ENCODE measurements at places on chromosomes 12 and 14.
A peak's percentile ranks its signal among the peaks of the same experiment; 100 is the strongest.

GRCh38 chr14:55450539-55450938, 10.1 kb upstream of the TBPL2 start:
- H3K4me1 ChIP-seq: peaks cover 21% of the 10 kb centered on the region
- DNase-seq: no peak
- H3K36me3 ChIP-seq: no peaks in the 10 kb centered on the region
- no peak overlapping the region for H3K27ac ChIP-seq

GRCh38 chr14:102363182-102363943, 622 bp downstream of the TECPR2 start:
- H3K36me3 ChIP-seq: peaks cover 8% of the 10 kb centered on the region
- peaks cover 22% of the 10 kb centered on the region for H3K4me1 ChIP-seq
- peak overlapping the region; percentile 94 for H3K4me3 ChIP-seq
- DNase-seq: peak; percentile 11
- H3K27me3 ChIP-seq: no peaks in the 10 kb centered on the region

GRCh38 chr14:59465316-59466135, at the start of gene GPR135:
Gene GPR135, minus strand, starts transcription at chr14:59465380. Its CDS starts 154 bp downstream, at chr14:59465226.
- H3K27me3 ChIP-seq: peaks cover 32% of the 10 kb centered on the region
- H3K27ac ChIP-seq: no peak within 1 kb of the TSS
- peaks cover 8% of the 10 kb centered on the region for H3K36me3 ChIP-seq
- H3K4me3 ChIP-seq: peak within 1 kb of the TSS; percentile 74
- H3K4me1 ChIP-seq: peaks cover 20% of the 10 kb centered on the region
- DNase-seq: no peak

- peaks cover 87% of the 10 kb centered on the region for H3K4me1 ChIP-seq
- DNase-seq: no peak
- no peaks in the 10 kb centered on the region for H3K36me3 ChIP-seq
- no peak overlapping the region for H3K27ac ChIP-seq
- no peaks in the 10 kb centered on the region for H3K27me3 ChIP-seq
- no peak overlapping the region for H3K4me3 ChIP-seq
These were observed 21.8 kb upstream of the PCNX1 start for GRCh38 chr14:70885343-70886022.

DNA sequence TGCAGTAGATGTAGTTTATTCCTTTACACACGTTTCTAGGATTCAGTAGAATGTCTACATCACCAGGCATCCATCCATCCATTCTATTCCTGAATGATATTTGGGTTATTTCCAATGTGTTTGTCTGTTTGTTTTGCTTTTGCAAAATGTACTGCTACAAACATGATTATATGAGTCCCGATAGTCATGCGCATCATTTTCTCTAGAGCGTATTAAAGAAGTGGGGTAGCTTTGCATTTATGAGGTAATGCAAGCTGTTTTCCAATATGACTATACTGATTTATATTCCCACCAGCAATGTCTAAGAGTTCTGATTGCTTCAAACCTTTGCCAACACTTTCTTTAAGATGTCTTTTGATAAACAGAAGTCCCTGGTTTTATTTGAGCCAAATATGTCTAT, 253.2 kb downstream of the NOVA1 start:
- no peak for DNase-seq
- no peaks in the 10 kb centered on the region for H3K4me1 ChIP-seq

DNA sequence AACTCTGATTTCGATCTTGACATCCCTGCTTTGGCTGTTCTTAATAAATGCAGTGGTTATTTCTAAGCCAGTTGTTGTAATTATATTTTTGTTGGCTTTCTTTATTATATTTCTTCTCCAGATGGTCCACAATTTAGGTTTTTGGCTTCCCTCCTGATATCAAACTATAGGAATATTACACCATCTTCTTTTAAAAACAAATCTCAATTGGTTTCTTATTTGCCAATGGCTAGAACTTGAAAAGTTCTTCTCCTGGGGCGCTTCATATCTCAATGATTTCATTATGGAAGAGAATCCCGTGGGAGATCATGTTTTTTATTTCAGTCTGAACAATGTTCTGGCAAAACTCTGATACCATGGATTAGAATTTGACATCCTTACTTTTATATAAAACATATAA, 292.3 kb downstream of the FLRT2 start:
- H3K27ac ChIP-seq: no peak overlapping the region
- DNase-seq: no peak
- H3K4me3 ChIP-seq: no peak overlapping the region
- H3K36me3 ChIP-seq: no peaks in the 10 kb centered on the region

GRCh38 chr12:65845751-65846537, 21.7 kb downstream of the HMGA2 start:
- no peak overlapping the region for H3K4me3 ChIP-seq
- no peak for DNase-seq
- H3K27me3 ChIP-seq: no peaks in the 10 kb centered on the region
- H3K36me3 ChIP-seq: no peaks in the 10 kb centered on the region
- no peaks in the 10 kb centered on the region for H3K4me1 ChIP-seq
- H3K27ac ChIP-seq: no peak overlapping the region

DNA sequence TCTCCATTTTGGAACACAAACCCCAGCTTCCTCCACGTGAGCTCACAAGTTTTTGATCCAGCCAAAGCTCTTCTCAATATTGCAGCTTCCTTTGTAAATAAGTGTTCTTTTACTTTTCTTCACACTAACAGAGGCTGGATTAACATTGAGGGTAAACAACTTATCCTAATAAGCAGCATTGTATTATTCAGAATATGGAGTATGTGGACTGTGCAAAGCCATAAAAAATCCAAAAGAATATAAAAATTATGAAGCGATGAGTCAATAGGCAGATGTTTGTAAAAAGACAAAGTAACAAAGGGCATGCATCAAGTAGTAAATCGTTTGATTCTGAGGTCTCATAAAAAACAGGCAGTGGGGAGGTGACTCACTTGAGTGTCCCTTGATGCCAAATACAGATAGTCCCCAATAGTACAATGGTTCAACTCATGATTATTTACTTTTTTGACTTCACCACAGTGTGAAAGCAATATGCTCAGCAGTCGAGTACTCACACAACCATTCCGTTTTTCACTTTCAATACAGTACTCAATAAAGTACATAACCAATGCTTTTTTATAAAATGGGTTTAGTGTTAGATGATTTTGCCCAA, 23.1 kb upstream of the KCNK10 start:
- no peaks in the 10 kb centered on the region for H3K4me1 ChIP-seq
- no peaks in the 10 kb centered on the region for H3K36me3 ChIP-seq
- DNase-seq: no peak
- H3K27me3 ChIP-seq: no peaks in the 10 kb centered on the region

DNA sequence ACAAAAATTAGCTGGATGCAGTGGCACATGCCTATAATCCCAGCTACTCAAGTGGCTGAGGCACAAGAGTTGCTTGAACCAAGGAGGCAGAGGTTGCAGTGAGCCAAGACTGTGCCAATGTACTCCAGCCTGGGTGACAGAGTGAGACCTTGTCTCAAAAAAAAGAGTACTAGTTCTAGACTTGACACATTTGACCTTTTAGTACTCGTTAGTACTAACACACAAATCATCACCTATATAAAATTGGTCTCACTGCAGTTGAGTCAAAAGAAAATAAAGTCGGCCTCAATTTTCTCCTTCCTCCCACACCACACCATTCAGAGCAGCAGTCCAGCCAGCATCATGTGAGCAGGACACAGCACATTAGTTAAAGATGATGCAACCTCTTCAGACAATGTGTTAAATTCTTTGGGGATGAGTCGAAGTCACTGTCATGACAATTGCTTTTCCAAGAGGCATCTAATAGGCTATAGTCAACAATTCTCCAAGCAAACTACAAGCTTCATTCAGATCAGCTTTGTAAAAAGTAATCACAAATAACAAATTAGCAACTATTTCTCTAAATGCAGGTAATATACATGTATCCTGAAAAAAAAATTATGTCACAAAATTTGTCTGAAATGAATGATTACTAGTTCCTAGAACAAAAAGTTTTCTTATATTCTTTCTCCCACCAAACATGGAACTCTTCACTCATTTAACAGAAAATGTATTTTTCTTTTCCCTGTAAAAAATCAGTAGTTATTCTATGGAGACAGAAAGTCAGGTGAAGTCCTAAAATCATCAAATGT, 55.6 kb downstream of the CLIP1 start:
- peak; percentile 13 for DNase-seq
- H3K27me3 ChIP-seq: no peaks in the 10 kb centered on the region
- no peak overlapping the region for H3K27ac ChIP-seq
- no peak overlapping the region for H3K4me3 ChIP-seq

GRCh38 chr12:28814246-28814645, 334.8 kb upstream of the FAR2 start:
- no peaks in the 10 kb centered on the region for H3K4me1 ChIP-seq
- H3K36me3 ChIP-seq: no peaks in the 10 kb centered on the region
- H3K27me3 ChIP-seq: no peaks in the 10 kb centered on the region
- no peak for DNase-seq
- H3K4me3 ChIP-seq: no peak overlapping the region

DNA sequence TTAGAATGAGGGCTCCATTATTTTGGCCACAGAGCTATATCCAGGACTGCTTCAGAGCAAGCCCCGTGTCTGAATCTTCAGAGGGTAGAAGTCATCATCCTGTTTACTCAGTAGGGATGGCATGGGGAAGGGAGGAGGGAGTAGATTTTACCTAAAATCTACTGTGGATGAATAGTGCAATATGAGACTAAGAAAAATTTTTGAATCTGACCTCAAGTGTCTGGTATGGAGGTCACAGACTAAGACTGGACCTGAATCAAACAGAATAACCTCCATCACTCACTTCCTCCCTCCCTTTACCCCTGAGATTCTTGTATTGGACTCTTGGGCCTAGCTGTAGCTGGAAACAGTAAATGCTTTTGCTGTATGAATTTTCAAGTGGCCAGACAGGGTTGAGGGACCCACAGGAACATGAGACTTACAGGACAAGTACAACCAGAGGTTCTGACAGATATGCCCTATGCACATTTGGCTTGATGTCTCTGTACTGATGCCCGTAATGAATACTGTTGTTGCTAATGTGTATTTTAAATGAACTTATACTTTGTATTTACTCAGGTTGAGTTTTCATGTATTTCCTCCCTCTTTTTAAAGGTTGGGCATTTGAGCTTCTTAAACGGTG, 78.5 kb downstream of the CCDC91 start:
- DNase-seq: no peak
- no peak overlapping the region for H3K27ac ChIP-seq
- no peaks in the 10 kb centered on the region for H3K27me3 ChIP-seq
- no peak overlapping the region for H3K4me3 ChIP-seq

GRCh38 chr12:50727466-50727865, 36.4 kb upstream of the ATF1 start:
- H3K36me3 ChIP-seq: peaks cover 100% of the 10 kb centered on the region
- H3K27me3 ChIP-seq: no peaks in the 10 kb centered on the region
- H3K4me1 ChIP-seq: no peaks in the 10 kb centered on the region
- DNase-seq: no peak

GRCh38 chr14:101456246-101457175, 104.8 kb upstream of the DIO3 start:
- no peak for DNase-seq
- no peak overlapping the region for H3K4me3 ChIP-seq
- peaks cover 62% of the 10 kb centered on the region for H3K27me3 ChIP-seq
- H3K36me3 ChIP-seq: no peaks in the 10 kb centered on the region

- DNase-seq: no peak
- no peaks in the 10 kb centered on the region for H3K36me3 ChIP-seq
- H3K27ac ChIP-seq: no peak overlapping the region
- H3K4me1 ChIP-seq: peaks cover 13% of the 10 kb centered on the region
- peaks cover 74% of the 10 kb centered on the region for H3K27me3 ChIP-seq
These were observed 106.1 kb downstream of the PRICKLE1 start for GRCh38 chr12:42483521-42483790.

GRCh38 chr14:33642080-33642479, 308.8 kb downstream of the EGLN3 start:
- H3K4me3 ChIP-seq: no peak overlapping the region
- DNase-seq: no peak
- H3K27ac ChIP-seq: no peak overlapping the region
- no peaks in the 10 kb centered on the region for H3K27me3 ChIP-seq

DNA sequence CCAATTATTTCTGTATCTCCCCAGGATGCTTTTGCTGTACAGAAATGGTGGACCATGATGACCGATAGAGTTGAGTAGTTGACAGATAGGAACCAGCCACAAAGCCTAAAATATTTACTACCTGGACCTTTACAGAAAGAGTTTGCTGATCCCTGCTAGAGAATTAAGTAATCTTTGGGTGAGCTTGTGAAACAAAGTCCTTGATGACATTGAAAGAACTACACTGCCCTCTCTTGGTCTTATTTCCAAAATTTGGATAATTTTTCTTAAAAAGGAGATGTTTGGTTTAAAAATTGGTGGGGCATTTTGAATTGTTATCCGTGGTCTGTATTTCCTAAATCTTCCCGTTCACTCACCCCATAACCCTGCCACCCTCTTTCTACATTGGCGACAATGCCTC, 13.7 kb upstream of the TCTN1 start:
- H3K27ac ChIP-seq: peak overlapping the region; percentile 81
- no peaks in the 10 kb centered on the region for H3K27me3 ChIP-seq
- DNase-seq: peak; percentile 85

Measured in CD14-positive monocyte (primary cell).